Chondrocyte (in vitro differentiated cells): ENCODE measurements at places on chromosomes 7 and 10.

- DNase-seq, result no peak
These were observed 288.9 kb downstream of the BBS9 start for GRCh38 chr7:33418251-33418701.

- DNase-seq, result no peak
These were observed 143.8 kb downstream of the ARHGAP21 start for GRCh38 chr10:24579906-24580305.

GRCh38 chr7:36153571-36154097, 580 bp downstream of the EEPD1 start:
- DNase-seq, result no peak

DNA sequence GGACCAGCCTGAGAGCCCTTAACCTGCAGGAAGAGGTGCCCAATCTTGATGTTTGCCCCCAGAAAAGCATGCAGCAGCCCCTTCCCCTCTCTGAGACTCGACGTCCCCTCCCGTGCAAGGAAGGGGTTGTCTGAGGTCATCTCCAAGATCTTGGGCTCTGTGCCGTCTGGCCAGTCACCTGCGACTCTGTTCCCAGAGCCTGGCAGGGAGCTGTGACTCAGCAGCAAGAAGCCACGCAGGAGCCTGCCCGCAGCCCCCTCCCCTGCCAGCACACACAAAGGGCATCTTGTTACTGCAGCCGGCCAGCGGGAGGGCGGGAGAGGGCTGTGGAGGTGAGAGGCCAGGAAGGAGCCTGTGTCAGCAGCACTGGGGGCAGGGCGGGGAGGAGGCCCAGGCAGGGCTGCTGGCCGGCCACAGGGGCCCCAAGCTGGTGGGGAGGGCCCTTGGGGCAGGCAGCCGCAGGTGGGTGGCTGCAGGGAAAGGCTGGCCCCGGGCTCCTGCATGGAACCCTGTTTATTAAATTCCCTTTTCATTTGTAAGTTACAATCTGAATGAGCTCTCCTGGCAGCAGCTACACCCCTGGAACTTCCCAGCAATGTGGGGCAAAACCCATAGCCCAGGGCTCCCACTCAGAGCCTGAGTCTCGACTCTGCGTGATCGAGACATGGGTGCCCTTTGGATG, 103.7 kb upstream of the ZMIZ1 start:
- no peak for DNase-seq

DNA sequence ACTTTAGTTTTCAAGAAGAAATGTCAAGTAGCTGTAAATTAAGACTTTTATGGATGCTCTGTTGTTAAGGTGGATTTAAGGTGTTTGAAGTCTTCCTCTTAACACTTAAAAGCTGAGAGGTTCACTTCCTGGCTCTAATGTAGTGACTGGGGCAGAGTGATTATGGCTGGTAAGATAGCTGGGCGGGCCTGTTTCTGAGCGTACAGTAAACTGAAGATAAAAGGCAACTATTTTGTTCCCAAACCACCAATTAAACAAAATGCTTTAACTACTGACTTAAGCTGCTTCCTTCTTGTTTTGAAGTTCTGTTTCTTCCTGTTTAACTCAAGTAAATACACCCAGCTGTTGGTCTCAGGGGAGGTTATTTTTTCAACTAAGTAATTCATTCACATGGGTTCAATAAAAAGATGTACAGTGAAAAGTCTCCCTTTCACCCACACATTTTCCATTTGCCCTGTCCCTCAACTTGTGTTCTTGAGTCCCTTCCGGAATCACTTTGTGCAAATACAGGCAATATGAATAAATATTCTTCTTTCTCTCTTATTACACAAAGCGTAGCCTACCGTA, 19.3 kb downstream of the VWA2 start:
- no peak for DNase-seq

DNA sequence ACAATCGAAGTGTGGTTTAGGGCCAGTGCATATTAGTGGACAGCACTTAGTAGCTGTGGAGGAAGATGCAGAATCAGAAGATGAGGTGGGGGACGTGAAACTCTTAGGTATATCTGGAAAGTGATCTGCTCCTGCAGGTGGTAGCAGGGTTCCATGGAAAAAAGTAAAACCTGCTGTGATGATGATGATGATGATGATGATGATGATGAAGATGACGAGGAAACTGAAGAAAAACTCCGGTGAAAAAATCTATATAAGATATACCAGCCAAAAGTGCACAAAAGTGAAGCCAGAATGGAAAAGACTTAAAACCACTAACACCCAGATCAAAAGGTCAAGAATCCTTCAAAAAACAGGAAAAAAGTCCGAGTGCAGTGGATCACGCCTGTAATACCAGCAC, 40.0 kb downstream of the LSMEM1 start:
- DNase-seq, result no peak
